Amniotic stem cell (primary cell): ENCODE measurements at places on chromosomes 2 and 18.
A peak's percentile ranks its signal among the peaks of the same experiment; 100 is the strongest.

- no peak for DNase-seq
Measured at GRCh38 chr18:2897448-2898185, 50.8 kb downstream of the EMILIN2 start.

DNA sequence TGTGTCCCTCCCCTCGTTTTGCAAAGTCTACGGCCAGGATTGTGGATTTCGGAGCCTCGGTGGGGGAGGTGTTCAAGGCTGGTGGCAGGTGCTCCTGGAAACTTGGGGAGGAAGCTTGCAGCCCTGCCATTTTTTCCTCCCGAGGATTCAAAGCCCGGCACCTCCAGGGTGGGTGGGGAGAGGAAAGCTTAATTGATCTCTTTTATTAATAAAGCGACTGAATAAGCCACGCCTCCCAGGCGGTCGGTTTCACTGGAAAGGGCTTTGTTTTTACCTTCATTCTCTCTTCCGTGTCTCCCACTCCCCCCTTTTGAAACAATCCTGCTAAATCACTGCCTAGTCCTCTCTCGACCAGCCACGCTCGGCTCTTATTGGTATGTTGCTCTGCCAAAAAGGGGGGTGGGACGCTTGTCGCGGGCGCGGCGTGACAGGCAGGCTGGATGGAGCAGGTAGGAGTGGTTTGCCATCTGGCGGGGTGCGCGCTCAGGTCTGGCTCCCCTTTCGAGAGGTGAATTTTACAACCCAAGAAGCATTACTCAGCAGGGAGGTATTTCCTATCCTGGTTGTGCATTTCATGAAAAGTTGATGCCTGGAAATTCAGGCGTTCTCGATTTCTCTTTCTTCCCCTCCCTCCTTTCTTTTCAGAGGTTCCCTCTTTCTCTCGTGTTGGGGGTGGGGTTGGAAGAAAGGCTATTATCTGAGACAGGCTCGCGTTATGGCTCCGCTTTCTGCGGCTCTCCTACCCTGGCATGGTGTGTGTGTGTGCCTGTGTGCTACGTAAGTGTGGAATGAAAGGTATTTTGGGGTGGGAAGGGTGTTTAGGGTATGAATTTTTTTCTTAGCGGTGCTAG, 1.4 kb downstream of the NEDD4L start:
- DNase-seq: peak; percentile 11

- no peak for DNase-seq
Measured at GRCh38 chr2:4369826-4370419, 666.5 kb downstream of the DCDC2C start.

- DNase-seq: no peak
Measured at GRCh38 chr18:77469131-77469530, 219.5 kb downstream of the GALR1 start.

DNA sequence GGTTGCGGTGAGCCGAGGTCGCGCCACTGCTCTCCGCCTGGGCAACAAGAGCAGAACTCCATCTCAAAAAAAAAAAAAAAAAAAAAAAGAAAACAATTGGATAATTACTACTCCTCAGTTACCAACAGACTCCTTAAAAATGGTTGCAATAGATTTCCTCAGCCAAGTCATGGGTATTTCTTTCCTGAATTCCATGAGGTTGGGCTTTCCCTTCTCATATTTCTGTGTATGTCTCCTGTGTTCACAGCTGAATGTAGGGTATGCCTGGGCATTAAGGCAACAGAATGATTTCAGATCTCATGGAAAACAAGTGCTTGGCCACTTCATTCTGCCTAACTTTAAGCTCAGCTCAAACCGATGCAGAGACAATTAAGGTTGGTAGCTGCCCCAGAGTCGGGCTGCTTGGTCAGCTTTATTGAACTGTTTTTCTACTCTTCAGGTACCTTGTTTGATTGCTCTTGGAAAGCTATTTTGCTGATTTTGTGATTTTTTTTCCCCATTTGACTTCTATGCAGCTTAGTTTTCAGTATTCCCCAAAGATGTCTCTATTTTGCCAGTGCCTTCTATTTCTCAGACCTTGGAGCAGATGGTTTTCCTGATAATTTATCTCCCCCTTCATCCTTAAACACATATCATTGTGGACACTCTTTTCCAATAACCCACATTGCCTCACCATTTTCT, 24.8 kb downstream of the KIF5C start:
- no peak for DNase-seq

- no peak for DNase-seq
Measured at GRCh38 chr2:103249462-103249861, 487.6 kb downstream of the TMEM182 start.

GRCh38 chr2:151908204-151908882, 80.1 kb upstream of the ARL5A start:
- no peak for DNase-seq

GRCh38 chr2:126635736-126636135, 20.2 kb upstream of the GYPC start:
- no peak for DNase-seq

DNA sequence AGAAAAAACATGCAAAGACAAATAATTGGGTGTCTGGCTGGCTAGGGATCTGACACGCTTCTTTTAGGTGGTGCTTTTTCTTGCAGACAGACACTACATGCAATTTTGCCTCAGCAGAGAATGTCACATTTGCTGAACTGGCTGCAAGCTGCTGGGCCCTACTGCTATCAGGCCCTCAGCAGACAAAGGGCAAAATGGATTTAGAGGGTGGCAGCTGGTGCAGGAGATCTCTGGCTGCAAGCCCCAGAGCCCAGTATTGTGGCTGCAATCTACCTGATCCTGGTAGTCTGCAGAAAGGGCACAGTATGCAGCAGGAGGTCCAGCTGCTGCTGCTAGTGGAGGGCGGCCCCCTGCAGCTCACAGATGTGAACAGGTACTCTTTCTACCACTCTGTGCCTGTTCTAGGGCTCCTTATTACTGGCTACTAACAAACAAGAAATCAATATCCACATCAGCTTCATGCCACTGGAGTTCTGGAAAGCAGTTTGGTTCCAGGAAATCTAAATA, 796.7 kb upstream of the CELF4 start:
- DNase-seq: no peak

DNA sequence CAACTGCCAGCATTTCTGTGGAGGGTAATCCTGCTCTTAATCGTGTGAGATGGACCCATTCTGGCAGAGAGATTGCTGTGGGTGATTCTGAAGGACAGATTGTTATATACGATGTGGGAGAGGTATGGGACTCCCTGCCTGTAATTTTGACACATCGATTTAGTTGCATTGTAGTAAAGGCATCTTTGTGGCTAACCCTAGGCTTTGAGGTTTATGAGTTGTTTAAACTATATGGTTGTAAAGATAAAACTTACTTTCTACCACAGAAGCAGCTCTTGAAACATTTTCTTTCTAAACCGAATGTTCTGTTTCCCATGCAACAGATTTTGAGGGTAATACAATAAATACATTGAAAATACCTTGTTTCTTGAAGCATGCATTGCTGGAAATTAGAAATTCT, 58.5 kb downstream of the DYNC1I2 start:
- DNase-seq: no peak

- no peak for DNase-seq
Measured at GRCh38 chr2:113823716-113824595, 65.9 kb upstream of the ACTR3 start.

DNA sequence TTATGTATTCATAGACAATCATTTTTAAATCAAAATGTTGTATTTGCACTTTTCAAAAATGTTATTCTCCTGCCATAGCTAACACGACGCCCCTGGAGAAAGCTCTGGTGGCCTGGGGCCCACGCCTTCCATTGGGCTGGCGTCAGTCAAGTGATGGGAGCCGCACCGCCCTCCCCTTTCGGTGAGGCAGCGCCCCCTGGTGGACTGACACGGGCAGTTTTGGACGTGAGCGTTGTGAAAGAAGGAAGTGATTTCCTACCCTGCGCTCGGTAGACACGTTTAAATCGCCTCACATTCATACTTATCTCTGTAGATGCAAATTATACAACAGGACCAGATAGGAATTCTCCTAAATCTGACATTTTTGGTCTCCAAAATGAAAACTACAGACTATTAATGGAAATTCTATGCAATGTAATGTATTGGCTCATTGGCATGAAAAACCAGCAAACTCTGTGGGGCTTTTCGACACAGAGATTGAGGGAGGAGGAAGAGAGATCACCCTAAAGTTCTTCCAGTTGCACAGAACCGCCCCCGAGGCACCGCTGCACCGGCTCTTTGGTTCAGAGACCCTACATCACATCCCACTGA, 326.2 kb upstream of the SOX11 start:
- DNase-seq: no peak

- no peak for DNase-seq
Measured at GRCh38 chr2:26811791-26812694, 26.2 kb downstream of the CENPA start.

DNA sequence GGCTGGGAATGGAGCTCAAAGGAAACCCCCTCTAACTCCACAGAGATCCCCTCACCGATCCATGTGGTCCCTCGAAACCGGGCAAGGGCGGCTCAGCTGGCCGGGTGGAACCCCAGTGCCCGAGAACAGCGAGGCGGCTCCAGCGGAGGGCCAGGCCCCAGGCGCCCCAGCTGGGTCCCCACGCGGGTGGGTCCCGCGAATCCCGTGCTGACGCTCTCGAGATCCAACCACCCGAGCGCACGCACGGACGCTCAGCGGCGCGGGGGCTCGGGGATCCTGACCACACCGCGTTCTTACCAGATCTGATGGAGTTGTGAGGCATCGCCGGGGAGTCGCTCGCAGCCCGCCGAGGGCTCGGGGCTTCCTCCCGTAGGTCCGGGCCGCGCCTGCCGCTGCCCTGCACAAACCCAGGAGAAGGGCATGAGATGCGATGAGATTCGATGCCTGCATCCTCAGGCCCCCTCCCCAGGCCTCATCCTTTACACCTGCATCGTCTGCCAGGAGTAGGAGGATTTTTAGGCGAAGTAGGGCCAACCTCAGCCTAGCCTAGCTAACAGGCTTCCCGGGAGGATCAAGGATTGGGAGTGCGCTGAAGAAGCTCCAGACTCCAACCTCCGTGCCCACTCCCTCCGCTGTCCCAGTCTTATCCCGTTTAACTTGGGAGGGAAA, 514 bp downstream of the PAX8 start:
- DNase-seq: no peak

DNA sequence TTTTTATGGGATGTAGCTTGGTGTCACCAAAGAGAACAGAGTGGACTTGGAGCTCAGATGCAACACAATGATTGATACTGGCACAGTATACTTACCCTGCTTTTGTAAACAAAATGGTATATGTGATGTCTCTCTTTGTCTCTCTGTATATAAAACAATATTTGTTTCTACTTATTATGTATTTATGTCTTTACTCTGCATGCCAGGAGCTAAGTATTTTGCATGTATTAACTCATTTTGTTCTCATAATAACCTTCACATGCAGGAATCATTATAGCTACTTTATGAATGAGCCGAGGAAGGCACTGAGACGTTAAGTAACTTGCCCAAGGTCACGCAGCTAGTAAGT, 27.9 kb upstream of the CASP8 start:
- DNase-seq: no peak

GRCh38 chr2:189412330-189412953, 28.8 kb upstream of the WDR75 start:
- no peak for DNase-seq

- DNase-seq: no peak
Measured at GRCh38 chr2:109030870-109031475, 42.0 kb upstream of the EDAR start.

DNA sequence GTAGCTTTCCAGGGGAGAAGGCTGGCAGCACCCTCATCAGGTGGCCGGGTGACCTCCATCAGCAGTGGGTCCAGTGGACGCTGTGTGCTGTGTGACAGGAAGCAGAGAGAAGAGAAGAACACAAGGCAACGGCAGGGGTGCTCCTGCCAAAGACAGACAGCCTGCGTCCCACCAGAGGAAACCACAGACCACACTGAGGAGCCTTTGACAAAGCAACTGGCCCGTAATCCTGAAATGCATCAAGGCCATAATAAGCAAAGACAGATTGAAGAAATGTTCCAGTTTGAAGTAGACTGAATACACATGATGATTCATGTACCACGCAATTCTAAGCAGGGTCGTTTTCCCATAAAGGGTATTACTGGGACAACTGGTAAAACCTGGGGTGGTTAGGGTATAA, 172.4 kb downstream of the FBXO15 start:
- DNase-seq: no peak
